ENCODE measurements at places on chromosomes 12 and 14.

DNA sequence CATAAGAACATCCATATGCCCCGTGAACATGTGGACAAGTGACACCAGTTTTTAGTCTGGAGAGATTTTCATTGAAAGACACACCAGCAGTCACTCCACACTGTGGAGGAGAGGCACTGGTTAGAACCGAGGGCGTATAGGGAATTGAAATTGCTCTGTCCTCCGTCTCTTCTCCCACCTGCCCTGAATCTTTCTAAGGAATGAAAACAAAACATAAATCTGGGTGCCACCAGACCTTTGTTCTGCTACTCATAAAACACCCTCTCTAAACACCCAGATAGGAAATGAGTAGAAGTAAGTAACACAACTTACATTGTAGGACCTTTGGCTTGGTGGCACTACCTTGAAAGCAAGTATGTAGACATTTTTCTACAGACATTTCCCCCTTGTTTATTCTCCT, 37.1 kb upstream of the STON2 start:
- no peak for DNase-seq

DNA sequence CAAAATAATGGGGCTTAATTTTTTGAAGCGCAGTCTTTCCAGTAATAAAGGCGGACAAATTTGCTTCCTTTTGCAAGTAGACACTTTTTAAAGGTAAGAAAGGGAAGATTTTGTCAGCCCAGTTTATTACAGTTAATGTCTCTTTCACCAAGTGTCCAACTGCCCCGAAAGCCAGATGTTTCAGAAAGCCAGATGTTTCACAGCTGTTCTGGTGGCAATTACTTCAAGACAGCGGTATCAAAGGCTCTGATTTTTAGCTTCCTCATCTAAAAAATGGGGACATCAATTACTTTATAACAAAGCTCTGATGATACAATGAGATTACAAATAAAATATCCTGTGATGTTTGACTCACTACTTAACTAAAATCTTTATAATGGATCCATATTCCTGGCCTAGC, 1.0 kb downstream of the WBP11 start:
- DNase-seq = no peak

DNA sequence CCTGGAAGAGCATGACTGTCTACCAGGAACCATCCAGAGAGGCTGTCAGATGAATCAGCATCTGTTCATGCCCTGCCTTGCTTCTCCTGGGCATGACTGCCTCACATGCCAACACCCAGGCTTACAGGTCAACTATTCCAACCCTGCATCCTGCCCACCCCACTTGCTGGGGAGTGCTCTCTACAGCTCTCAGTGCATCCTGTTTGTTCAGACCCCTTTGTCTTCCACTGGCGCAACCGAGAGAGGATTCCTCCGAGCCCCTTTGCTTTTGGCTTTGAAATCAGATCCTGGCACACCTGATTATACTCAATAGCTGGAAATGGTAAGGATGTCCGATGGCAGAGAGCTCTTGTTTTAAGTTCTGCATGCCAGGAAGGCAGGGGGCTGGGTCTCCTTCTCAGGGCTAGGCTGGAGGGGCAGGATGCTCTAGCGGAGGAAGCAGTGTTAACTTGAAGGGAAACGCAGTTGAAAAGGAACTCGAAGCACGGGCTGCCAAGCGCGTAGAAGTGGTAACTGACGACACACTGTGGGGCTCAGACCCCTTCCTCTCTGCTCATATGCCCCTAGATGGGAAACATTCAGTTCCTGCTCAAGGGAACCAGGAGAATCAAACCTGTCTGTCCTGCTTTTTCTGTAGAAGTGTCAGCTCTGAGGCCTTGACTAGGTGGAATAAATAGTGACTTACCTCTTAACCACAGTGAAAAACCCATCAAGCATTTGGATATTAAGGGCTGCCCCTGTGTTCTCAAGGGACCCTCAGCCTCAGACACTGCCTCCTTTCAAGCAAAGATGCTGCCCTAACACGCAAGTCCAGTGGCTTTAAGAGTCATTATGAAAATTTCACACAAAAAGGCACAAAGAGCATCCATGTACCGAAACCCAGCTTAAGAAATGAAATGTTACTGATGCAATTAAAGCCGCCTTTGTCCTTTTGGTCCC, 297.5 kb downstream of the ZFP36L1 start:
- DNase-seq = no peak

- DNase-seq = no peak
Measured at GRCh38 chr14:105430565-105430964, 10.9 kb downstream of the MTA1 start.

- DNase-seq = no peak
Measured at GRCh38 chr12:101793401-101793800, 37.4 kb downstream of the GNPTAB start.

- DNase-seq = peak; percentile 57
Measured at GRCh38 chr12:53325511-53326061, 4.2 kb upstream of the AAAS start.

DNA sequence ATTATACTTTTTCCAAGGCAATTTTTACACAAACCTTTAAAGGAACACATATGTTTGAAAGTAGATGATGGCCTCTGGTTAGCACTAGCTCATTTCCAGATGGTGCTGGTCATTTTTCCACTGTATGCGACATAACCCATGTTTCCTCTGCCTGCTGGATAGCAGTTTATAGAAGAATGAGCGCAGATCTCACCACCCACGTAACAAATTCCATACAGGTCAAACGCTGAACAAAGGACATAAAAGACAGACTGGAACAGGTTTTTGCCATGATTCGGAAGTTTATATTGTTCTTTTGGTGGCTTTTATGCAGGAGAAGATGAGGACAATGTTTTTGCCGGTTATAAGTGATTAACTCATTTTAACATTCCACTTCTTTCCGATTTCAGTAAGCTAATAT, 30.7 kb downstream of the PPP1R36 start:
- no peak for DNase-seq

DNA sequence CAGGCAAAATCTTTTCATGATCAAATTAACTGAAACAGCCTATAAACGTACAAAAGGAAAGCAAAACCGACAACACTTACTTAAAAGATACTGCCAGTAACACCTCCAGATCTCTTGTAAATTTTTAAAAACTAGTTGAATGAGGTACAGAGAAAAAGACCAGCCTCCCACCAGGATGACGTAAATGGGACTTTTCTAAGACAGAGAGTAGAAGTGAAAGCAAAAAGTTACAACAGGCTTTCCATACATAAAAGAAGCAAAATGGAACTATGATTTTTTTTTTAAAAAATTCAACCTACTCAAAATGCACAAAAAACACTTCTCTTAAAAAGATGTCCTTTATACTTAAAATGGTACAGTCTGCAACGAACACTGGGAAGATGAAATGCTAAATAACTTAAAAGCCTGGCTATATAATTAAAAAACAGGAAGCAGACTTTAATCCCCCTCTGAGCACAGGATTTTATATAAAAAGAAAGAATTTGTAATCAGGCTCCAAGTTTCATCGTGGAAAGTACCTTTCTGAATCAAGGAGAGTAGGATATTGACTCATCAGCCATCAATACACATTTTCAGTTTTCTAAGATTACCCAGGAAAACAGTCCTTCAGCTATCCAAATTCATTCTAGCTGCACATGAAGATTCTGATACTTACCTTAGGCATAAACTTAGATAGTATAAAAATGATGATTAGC, 14.2 kb upstream of the MYO1A start:
- DNase-seq = no peak

GRCh38 chr12:3236345-3237187, 159.4 kb downstream of the TSPAN9 start:
- DNase-seq = no peak

- DNase-seq = no peak
Measured at GRCh38 chr14:75286313-75286712, 7.7 kb downstream of the FOS start.

DNA sequence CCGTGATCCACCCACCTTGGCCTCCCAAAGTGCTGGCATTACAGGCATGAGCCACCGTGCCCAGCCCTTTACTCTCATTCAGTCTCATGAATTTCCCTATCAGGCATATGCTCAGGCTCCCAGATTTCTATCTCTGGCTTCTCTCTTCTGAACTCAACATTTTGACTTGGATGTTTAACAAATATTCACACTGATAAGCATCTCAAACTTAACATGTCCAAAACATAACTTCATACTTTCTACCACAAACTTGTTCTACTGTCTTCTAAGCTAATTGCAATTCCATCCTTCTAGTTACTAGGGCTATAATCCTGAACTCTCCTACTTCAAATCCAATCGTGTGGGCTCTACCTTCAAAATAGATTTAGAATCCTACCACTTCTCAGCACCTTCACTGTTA, 73.9 kb upstream of the PAWR start:
- DNase-seq = no peak
